ENCODE measurements at places on chromosomes 6 and 20.
A peak's percentile ranks its signal among the peaks of the same experiment; 100 is the strongest.

DNA sequence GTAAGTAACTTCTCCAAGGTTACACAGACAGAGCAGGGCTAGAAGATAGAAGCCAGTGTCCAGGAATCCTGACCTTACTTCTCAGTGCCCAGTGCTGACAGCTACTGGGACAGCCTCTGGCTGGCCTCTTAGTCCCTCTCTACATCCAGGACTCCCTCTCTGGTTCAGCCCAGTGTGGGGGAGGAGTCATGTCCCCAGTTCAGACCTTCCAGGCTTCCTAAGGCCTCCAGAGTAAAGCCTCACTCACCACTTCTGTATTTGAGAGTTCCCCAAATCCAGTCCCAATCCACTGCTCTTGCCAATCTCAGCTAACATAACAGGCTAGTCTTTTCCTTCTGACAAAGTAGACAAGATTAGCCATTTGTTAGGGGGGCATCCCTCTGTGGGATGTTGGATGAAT, 36.9 kb upstream of the EPB41L1 start:
- DNase-seq: no peak

- DNase-seq: no peak
These were observed at the start of gene CASS4 for GRCh38 chr20:56411759-56412472. CASS4 (plus strand) TSS chr20:56412260; CDS start chr20:56412459, 199 bp downstream.

- DNase-seq: no peak
These were observed 38.7 kb upstream of the REV3L start for GRCh38 chr6:111521497-111522270.

GRCh38 chr20:14710951-14711350, 373.5 kb upstream of the FLRT3 start:
- DNase-seq: no peak

DNA sequence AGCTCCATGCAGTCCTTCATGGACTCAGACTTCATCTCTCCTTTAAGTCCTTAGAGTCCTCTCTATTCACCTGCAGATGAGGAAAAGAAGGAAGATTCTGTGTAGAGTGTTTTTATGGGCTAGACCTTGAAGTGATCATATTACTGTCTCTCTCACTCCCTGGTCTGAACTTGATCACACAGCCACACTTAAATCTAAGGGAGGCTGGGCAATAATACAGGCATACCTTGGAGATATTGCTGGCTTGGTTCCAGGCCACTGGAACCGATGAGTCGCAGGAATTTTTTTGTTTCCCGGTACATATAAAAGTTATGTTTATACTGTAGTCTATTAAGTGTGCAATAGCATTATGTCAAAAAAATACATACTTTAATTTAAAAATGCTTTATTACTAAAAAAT, 59.2 kb upstream of the FOXO3 start:
- no peak for DNase-seq

GRCh38 chr6:2810092-2810671, 31.5 kb downstream of the SERPINB1 start:
- DNase-seq: no peak

DNA sequence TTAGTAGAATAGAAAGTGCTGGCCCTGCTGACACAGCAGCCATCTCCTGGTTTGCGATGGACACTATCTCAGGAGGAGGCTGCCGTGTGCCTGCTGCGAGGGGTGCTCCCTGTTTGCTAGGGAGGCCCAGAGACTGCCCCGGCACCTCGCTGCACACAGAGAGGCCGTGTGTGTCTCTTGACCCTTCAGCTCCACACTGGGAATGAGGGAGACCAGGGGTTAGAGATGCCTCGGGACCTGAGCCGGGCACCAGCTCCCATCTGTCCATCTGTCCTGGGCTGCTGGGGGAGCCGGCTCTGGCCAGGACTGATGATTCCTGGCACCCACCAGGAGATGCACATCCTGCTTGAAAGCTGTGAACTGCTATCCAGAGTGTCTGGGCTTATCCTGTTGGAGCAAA, 18.2 kb downstream of the PHACTR3 start:
- no peak for DNase-seq

GRCh38 chr6:15252195-15252594, 6.3 kb downstream of the JARID2 start:
- DNase-seq: no peak

- DNase-seq: no peak
These were observed 245.3 kb downstream of the TBXT start for GRCh38 chr6:165922309-165922794.

- DNase-seq: no peak
These were observed 54.4 kb downstream of the GNAS start for GRCh38 chr20:58906894-58907293.

- DNase-seq: no peak
These were observed 348.6 kb downstream of the ZFAND3 start for GRCh38 chr6:38168126-38168525.

DNA sequence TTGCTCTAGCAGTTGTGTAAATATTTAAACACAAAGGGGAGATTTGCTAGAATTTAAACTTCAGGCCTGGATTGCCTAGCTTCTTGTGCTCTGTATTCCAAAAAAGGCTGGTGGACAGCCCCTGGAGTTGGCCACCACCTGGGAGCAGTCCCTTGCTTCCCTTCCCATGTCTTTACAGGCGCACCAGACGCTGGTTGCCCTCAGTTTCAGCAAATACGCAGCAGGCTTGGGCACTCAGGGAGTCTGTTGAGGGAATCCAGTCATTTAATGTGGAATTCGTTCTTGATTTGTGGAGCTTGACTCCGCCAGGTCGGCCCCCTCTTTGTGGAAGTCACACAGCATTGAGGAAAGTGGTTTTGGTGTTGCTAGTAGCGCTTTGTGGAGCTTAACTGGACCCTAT, 156.8 kb downstream of the DTNBP1 start:
- no peak for DNase-seq

GRCh38 chr6:163200694-163201093, 213.8 kb upstream of the QKI start:
- DNase-seq: no peak

GRCh38 chr20:63695424-63696305, 787 bp upstream of the TNFRSF6B start:
- DNase-seq: no peak

DNA sequence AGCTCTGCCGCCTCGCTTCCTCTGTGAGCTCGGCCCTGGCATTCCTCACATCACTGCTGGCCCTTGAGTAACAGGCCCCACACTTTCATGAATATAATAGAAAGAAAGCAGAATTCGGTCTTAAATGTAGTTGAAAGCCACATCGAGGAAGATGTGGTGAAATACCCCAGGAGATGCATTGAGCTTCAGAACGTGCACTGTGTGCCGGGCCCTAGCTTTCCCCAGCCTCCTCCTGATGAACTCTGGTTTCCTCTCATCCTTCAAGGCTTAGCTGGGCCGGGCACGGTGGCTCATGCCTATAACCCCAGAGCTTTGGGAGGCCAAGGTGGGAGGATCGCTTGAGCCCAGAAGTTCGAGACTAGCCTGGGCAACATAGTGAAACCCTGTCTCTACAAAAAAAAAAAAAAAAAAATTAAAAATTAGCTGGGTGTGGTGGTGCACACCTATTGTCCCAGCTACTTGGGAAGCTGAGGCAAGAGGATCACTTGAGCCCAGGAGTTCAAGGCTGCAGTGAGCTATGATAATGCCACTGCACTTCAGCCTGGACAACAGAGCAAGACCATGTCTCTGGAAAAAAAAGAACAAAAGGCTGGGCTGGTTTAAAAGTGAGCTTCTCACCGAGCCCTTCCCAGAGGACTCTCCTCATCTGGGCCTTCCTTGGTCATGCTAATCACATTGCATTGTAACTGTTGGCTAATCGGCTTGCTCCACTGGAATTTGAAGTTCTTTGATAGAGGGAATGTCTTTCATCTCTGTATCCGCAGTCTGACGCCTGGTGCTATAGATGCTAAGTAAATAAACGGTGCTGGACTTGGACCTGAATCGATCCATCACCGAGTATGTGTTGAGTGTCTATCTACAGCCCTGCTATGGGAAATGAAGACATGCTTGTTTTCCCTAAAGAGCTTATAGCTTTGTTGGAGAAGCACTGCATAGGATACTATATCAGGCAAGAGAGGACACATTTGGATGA, 43.8 kb upstream of the FOXQ1 start:
- no peak for DNase-seq

GRCh38 chr6:146962329-146962728, 241.9 kb upstream of the STXBP5 start:
- DNase-seq: no peak

- DNase-seq: no peak
These were observed 1.0 kb downstream of the RALGAPA2 start for GRCh38 chr20:20711413-20711812.

DNA sequence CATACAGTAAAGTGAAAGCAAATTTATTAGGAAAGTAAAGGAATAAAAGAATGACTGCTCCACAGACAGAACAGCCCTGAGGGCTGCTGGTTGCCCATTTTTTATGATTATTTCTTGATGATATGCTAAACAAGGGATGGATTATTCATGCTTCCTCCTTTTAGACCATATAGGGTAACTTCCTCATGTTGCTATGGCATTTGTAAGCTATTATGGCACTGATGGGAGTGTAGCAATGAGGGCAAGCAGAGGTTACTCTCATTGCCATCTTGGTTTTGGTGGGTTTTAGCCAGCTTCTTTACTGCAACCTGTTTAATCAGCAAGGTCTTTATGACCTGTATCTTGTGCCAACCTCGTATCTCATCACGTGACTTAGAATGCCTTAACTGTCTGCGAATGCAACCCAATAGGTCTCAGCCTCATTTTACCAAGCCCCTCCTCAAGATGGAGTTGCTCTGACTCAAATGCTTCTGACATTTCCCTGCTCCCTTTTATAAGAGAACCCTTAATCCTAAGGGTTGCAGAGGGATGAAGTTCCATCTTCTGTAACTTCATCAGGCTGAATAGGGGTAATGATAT, 280.1 kb upstream of the RGS17 start:
- DNase-seq: no peak

GRCh38 chr20:37821696-37822095, 81.2 kb upstream of the VSTM2L start:
- no peak for DNase-seq

DNA sequence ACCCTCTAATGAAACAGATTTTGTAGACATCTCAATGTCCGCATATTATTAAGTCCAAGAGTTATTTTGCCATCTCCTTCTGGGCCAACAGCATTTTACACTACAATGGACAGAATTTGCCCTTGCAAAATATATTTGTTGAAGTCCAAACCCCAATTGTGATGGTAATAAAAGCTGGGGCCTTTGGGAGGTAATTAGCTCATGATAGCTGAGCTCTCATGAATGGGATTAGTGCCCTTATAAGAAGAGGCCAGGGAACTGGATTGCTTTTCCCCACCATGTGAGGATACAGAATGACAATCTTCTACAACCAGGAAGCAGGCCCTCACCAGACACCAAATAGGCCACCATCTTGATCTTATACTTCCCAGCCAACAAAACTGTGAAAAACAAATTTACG, 44.9 kb upstream of the MTRF1L start:
- DNase-seq: no peak

GRCh38 chr20:20593447-20594170, 118.8 kb downstream of the RALGAPA2 start:
- no peak for DNase-seq

DNA sequence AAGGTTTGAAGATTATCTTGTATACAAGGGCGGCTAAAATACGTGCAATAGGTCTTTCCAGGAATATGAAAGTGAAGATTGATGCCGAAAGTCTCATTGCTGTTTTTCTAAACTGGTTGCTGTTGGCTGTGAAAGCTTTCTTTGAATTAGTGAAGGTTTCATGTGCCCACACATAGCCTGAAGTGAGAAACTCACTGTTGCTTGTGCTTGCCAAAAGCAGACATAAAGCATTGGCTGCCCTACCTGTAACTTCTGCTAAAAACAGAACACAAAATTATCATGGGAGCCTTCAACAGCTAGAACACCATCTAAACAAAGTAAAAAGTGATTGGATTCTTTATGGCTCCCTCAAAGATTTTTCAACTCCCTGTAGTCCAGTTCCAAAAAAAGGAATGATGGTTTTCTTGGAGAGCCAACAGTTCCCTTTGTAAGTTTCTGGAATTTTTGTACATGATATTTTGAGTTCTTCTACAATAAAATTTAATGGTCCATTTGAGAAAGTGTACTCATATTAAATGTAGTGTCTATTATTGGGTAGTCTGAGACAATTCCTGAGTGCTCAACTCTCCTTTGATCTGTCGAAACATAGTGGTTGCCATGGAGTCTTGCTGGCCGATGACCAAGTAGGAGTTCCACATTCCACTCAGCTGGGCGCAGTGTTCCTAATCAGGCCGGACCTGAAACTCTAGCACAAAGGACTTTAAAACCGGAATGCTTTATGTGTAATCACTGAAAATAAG, 68.5 kb downstream of the PLEKHG1 start:
- DNase-seq: peak; percentile 73

GRCh38 chr20:47481330-47482216, 20.1 kb upstream of the NCOA3 start:
- no peak for DNase-seq

GRCh38 chr6:110232450-110232849, 52.2 kb downstream of the CDC40 start:
- no peak for DNase-seq

GRCh38 chr20:25281541-25281991, 33.7 kb downstream of the PYGB start:
- no peak for DNase-seq

Measured in thoracic aorta (tissue), 2 donors.